ENCODE measurements at places on chromosomes 1 and 21.

DNA sequence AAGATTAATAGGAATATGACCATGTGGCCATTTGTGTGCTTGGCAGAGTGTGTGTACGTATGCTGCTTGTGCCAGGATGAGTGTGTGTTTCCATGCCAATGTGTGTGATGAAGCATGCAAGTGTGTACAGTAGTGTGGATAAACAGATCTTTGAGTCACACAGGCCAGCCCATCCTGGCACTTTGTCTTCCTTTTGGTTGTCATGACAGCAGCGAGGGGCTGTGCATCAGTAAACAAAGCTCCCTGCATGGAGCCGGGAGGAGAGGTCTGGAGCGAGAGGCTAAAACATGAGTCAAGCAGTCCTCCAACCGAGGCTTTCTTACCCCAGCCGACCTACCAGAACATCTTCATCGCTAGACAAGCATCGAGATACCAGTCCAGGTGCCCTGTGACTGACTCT is 221.2 kb downstream of the CACNA1E start:
- no peak for DNase-seq

- DNase-seq: no peak
Measured at GRCh38 chr1:186231861-186232436, 143.1 kb downstream of the TPR start.

DNA sequence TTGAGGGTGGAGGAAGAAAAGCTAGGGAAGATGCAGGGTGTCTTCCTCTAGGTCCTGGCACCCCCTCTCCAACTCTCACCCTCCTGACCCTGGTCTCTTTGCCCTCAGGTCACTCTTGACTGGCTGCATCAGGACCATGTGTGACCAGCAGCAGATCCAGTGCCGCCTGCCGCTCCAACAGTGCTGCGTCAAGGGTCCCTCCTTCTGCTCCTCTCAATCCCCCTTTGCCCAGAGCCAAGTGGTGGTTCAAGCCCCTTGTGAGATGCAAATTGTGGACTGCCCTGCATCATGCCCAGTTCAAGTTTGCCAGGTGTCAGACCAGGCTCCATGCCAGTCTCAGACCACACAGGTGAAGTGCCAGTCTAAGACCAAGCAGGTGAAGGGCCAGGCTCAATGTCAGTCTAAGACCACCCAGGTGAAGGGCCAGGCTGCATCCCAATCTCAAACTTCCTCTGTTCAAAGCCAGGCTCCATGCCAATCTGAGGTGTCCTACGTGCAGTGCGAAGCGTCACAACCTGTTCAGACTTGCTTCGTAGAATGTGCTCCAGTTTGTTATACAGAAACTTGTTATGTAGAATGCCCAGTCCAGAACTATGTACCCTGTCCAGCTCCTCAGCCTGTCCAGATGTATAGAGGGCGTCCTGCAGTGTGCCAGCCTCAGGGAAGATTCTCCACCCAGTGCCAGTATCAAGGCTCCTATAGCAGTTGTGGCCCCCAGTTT is 1.8 kb downstream of the KPRP start:
- DNase-seq: no peak

- DNase-seq: no peak
Measured at GRCh38 chr1:115463347-115463746, 125.3 kb upstream of the NGF start.

DNA sequence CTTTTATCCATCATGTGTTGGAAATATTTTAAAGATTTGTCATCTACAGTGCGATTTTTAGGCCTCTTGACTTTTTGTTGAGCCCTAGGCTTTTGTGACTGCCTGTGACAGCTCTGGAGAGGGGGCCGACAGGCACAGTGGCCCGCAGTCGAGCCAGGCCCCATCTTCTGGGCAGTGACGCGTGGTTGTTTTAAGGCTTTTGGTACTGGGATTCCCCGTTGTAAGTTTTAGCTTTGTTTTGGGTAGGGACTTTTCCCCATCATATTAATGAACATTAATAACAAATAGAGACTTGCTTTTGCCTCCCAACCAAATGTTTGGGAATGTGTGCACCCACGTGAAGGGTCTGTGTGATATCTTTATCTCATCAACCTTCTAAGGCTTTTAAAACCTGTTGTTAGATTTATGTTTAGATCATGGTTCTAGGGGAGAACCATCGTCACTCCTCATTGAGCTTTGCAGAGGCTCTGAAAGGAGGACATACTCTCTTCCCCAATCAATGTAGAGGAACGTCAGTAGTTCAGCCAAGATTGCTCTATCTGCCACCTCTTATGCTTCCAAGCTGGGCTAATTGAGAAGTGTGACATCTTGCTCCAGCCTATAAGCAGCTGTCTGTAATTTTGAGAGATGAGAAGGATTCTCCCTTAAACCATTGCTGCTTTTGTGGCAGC is 34.6 kb downstream of the MAPKAPK2 start:
- DNase-seq: no peak

GRCh38 chr1:54260810-54261209 is 60.8 kb downstream of the MRPL37 start:
- DNase-seq: no peak

DNA sequence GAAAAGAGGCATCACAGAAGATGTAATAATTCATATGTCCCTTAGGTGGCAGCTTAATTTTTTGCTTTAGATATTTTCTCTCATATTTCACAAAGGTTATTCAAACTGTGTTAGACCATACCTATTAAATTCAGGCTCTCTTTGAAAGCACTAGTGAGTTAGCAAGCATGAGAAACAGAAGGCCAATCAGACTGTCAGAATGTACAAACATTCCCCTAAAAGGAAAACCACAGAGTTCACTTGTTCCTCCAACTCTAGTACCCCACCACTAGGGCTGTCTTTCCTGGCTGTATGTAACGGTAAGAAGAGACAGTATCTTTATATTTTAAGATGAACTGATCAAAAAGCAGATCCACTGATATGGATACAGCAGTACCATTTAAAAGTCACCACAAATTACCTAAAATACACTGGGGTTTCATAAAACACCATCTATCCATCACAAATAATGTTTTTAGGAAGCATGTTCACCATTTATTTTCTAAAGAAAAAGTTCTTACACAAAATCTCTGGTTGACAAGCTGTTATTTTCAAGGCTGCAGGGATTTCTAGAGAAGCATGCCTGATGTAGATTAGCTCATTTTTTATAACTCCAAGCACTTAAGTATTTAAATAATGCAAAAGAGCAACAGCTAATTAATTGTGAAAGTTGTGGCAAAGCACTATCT is 1.8 kb downstream of the ARPC5 start:
- DNase-seq: no peak

DNA sequence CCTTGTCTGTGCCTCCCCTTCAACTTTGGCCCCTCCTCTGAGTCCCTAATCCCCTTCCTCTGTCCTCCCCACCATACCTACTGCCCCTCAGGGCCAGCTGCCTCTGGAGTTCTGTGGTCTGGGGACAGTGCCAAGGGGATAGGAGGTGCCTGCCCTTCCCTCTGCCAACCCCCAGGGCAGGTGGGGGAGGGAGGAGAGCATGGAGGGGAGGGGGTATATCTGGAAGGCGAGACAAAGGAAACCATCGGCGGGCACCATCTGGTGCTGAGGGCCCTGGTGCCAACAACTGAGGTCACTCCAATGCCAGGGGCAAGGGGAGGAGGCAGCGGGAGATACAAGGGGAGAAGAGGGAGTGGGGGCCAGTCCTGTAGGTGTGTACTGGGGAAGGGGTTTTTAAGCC is 9.6 kb downstream of the RAB25 start:
- no peak for DNase-seq

GRCh38 chr1:102861247-102861646 is 247.1 kb downstream of the COL11A1 start:
- no peak for DNase-seq

- DNase-seq: no peak
Measured at GRCh38 chr1:112807117-112807516, 92.0 kb upstream of the PPM1J start.
